Stimulated activated CD8-positive, alpha-beta memory T cell treated with anti-CD3 and anti-CD28 coated beads, Interleukin-7, amount 100 ng/mL, for 1 hour (primary cell): ENCODE measurements at places on chromosomes 11 and 22.

GRCh38 chr11:46345131-46345597, 2.1 kb upstream of the DGKZ start:
- no peak for DNase-seq

DNA sequence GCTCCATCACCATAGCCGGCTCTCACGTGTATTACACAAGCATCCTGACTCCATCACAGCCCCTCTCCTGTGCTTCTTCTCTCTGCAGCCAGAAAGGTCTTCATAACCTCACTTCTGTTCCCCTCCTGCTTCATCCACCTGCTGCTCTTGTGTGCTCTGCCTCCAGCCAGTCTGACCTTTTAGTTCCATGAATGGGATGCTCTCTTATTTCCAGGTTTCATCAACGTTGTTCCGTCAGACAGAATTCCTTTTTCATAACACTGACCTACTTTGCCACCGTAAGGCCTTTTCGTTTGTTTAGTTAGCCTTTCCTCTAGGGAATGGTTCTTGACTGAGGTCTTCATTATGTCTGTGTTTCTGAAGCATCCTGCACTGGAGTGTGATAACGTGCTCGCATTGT, 18.8 kb downstream of the GRAMD1B start:
- no peak for DNase-seq

- no peak for DNase-seq
Observed at GRCh38 chr11:113928311-113928710, 23.7 kb downstream of the HTR3B start.

DNA sequence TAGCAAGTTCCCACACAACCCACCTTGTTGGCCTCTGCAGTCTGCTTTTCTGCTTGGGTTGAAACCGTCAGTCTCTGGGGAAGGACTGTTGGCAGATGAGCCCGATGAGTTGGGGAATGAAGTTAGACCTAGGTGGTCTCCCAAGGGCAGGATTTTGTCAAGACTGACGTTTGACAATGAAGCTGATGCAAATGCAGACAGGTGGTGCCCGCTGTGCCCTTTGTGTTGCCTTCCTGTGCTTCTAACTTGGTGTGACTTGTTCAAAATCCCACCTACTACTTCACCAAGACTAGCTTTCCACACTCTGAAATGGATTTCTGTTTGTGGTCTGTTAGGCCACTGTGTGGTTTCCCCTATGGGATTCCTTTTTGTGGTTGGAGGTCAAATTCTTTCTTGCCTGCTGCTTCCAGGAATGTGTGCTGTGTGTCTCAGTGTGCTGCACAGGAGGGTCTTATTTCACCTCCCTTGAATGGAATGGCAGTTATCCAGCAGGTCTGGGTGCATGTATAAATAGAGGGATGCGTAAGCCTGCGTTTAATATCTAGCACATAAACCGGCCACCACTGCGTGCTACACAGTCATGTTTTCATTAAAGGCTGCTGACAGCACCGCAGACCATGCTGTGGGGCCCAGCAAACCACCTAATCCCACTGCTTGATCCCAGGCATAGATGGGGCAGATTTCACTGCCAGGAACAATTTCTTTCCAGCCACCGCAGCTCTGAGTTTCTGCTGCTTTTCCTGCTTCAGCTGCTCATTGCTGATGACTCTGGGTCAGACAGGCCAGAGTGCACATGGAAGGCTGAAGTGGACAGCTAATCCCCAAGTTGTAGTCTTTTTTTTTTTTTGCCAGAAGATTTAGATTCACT, 44.8 kb downstream of the ADAMTS8 start:
- DNase-seq, result no peak

DNA sequence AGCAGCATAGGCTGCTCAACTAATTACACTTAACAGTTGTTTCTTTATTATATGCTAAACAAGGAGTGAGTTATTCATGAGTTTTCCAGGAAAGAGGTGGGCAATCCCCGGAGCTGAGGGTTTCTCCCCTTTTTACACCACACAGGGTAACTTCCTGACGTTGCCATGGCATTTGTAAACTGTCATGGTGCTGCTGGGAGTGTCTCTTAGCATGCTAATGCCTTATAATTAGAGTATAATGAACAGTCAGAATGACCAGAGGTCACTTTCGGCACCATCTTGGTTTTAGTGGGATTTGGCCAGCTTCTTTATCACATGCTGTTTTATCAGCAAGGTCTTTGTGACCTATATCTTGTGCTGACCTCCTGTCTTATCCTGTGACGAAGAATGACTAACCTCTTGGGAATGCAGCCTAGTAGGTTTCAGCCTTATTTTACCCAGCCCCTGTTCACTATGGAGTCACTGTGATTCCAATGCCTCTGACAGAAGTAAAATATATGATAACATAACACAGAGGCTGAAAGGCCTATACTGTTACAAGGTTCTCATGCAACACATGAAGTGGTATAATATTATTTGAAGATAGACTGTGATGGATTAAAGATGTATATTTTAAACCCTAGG, 41.3 kb upstream of the RDX start:
- DNase-seq, result no peak

DNA sequence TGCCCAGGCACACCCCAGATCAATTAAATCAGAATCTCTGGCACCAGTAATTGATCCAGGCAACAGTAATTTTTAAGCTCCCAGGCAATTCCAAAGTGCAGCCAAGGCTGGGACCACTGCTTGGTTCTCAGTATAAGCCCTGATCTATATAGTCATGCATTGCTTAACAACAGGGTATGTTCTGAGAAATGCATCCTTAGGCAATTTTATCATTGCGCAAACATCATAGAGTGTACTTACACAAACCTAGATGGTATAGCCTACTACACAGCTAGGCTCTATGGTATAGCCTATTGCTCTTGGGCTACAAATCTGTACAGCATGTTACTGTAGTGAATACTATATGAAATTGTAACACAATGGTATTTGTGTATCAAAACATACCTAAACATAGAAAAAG, 651 bp upstream of the C11orf42 start:
- no peak for DNase-seq

- no peak for DNase-seq
Observed at GRCh38 chr11:27497911-27498310, 8.7 kb downstream of the LIN7C start.

- DNase-seq, result no peak
Observed at GRCh38 chr11:70405679-70406395, 7.5 kb downstream of the CTTN start.

DNA sequence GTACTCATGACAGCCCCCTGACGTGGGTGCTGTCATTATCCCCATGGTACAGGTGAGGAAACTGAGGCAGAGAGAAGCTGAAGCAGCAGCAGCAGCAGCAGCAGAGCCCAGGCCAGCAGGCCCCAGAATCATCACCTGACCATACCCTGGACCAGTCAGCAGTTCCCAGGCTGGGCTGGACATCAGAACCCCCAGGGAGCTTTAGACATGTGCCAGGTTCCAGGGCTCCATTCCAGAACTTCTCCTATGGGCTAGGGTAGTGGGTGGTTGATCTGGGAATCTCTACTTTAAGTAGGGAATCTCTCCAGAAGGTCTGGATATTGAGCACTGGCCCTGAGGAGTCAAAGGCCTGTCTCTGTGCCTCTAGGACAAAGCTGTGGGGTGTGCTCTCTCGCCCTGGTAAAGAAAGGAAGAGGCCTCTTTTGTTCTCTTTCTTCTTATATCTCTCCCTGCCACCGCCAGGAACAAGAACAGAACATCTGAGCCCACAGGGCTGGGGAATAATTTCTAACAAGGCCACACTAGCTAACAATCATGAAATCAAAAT, 26.6 kb downstream of the MAFF start:
- no peak for DNase-seq

DNA sequence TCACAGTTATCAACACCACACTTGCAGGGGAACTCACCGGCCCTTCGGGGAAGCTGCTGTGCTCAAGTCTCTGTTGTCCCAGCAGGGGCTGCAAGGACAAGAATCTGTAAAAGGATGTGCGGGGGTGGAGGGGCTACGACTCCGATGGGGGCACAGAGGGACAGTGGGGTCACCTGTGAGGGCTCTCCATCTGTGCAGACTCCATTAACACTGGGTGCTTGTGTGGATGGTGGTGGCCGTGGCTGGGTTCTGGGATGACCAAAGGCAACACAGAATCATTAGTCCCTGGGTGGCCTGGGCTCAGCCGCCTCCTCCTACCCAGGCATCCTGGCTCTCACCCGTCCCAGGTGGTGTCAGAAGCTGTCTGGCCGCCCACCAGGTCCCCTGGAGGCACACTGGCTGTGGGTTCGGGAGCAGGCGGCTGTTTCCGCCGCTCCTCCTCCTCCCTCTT, 10.2 kb upstream of the RBM4B start:
- DNase-seq, result no peak

- no peak for DNase-seq
Observed at GRCh38 chr22:39478441-39478850, 21.6 kb downstream of the MGAT3 start.

DNA sequence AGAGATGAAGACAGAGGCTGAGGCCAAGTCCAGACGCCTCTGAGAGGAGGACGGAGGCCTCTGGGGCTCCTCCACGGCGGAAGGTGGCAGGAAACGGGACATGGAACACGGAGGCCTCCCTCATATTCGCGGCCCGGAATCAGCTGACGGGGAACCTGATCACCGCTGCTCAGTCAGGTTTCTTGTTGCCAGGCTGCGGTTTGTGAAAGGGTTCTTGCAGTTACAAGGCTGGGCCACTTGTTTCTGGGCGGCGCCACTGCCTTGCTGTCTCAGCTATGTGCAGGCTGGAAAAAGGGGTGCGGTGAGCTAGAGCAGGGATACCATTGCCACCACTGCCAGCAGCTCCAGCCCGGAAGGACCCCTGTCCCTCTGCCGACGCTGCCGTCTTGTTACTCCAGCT, 10.0 kb upstream of the MMP1 start:
- DNase-seq, result no peak

- no peak for DNase-seq
Observed at GRCh38 chr11:32088117-32088941, 2.5 kb upstream of the RCN1 start.

GRCh38 chr11:115391160-115391559, 113.1 kb downstream of the CADM1 start:
- no peak for DNase-seq

GRCh38 chr11:88308576-88308975, 29.0 kb downstream of the CTSC start:
- DNase-seq, result no peak

DNA sequence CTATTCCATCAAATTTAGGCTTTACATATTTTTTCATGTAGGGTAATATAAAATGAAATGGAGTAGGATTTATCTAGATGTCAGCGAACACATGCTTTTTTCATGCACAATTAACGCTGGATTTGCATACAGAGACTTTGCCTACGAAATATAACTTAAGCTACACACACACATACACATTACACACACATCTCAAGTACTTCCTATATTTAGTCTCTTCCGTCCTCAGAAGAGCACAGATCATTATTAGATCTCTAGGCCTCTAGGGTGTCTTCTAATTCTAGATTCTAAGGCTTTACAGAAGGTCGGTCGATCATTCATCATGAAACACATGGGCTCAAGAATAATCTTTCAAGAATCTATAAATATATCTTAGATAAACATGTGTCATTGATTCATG, 3.8 kb upstream of the MS4A13 start:
- DNase-seq, result no peak

- DNase-seq, result no peak
Observed at GRCh38 chr11:134691295-134691873, 279.3 kb upstream of the B3GAT1 start.

- no peak for DNase-seq
Observed at GRCh38 chr22:50535113-50535512, 5.3 kb upstream of the TYMP start.

DNA sequence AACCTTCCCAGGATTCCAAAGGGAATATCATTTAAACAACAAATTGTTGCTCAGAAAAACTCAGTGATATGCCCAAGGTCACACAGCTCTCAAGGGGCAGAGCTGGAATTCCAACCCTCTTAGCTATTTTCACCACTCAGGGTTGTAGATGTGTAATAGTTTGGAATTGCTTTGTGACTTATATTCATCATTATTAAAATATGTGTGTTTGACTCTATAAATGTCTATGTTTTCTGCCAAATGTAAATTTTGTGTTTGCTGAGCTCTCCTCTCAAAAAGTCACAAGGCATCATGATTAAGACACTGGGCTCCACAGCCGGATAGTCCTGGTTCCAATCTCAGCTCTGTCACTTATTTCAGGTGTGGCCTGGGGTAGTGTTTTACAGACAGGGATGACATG, 407.3 kb downstream of the TMEM135 start:
- DNase-seq, result no peak

- no peak for DNase-seq
Observed at GRCh38 chr22:25404556-25404927, 159.9 kb upstream of the GRK3 start.

- DNase-seq, result no peak
Observed at GRCh38 chr11:35944503-35945136, 758 bp downstream of the LDLRAD3 start.

DNA sequence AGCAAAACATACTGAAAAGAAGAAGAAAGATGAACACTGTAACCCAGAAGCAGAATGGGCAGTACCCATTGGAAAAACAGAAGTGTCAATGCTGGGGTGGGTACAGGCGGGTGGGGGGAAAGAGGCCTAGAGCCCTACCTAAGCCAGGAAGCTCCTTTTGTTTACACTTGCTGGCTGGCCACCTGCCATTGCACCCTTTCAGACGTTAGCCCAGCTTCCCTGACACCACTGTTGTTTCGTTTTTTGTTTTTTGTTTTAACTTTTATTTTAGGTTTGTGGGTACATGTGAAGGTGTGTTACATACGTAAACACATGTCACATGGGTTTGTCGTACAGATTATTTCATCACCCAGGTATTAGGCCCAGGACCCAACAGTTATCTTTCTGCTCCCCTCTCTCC, 55.4 kb downstream of the PLEKHA7 start:
- DNase-seq, result no peak

DNA sequence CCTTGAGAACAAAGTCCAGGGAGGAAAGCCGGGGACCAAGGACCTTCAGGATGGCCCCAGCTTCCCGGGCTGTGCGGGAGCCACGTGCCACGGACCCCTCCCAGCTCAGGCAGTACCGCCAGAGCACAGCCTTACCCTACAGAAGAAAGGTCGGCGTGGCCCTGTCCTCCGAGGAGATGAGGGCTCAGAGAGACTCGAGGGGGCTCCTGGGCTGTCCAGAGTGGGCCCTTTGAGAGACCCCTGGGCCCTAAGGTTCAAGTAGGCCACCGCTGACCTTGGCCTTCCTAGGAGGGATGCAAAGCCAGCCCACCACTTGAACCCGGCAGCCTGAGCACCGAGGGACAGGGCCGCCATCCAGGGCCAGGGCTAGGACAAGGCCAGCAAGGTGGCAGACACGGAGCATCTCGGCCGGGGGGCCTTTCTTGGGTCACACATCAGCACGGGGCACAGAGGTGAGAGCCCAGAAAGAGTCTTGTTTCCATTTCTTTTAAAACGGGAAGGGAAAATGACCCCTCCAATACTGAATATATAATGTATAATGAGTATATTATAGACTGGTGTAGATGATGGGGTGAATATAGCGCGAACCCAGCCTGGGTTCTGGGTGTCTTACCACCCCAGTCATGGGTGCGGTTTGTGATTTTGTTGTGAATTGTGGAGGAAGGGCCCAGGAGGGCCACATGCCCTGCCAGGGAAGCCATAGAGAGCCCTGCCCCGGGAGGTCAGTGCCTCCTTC, 34.4 kb upstream of the PPARA start:
- DNase-seq, result no peak

- no peak for DNase-seq
Observed at GRCh38 chr11:60988658-60989057, 17.2 kb downstream of the CD6 start.

- DNase-seq, result no peak
Observed at GRCh38 chr11:87260811-87261210, 223.1 kb downstream of the TMEM135 start.

- DNase-seq, result no peak
Observed at GRCh38 chr22:42257386-42257785, 13.1 kb downstream of the TCF20 start.
